ENCODE measurements at places on chromosomes 11 and 22.

DNA sequence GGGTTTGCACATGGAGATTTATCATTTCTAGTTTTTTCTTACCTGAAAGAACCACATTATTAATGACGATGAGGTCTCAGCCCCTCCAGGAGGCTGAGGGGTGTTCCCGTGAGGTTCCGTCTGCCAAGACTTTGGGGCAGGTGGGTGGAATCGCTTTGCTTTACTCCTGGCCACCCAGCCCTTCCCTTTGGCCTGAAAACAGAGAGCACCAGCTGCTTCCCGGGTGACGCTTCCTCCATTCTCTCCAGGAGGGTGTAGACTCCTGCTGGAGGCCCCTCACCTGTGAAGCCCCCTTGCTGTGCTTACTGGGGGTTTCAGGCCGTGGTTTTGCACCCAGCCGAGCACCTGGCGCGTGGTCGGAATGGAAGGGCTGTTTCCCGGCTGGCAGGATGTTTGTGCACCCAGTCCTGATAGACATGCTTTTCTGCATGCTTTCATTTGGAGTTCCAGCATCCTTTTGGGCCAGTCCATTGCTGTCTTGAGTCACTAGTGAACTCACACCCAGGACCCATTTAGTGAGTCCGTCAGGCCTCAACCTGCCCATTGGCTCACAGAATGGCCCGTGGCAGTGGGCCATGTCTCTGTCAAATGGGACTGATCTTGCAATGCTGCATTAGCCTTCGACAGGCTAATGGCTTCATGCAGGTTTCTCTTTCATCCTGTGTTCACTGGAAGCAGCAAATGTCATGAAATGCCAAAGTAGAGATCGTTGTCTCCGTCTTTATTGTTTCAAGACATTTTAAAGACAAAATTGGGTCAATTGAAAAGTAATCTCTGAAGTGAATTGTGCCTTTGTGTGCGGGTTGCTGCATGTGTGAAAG is 360.8 kb downstream of the TBC1D22A start:
- DNase-seq = no peak

DNA sequence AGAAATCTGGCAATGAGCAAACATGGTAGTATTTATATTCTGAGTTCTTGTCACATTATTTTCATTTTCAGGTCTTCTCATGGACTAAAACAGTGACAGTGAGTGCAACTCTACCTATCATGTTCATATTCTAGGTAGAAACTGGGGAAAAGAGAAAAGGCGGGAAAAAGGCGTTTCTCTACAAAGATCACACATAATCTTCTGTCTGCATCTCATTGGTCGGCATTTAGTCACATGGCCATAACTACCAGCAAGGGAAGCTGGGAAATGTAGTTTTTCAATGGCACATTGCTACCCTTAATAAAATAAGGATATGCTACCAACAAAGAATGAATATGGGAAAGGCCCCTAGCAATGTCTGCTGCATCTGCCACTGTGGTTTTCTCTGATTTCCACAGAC is 57.6 kb upstream of the B3GAT1 start:
- DNase-seq = no peak

DNA sequence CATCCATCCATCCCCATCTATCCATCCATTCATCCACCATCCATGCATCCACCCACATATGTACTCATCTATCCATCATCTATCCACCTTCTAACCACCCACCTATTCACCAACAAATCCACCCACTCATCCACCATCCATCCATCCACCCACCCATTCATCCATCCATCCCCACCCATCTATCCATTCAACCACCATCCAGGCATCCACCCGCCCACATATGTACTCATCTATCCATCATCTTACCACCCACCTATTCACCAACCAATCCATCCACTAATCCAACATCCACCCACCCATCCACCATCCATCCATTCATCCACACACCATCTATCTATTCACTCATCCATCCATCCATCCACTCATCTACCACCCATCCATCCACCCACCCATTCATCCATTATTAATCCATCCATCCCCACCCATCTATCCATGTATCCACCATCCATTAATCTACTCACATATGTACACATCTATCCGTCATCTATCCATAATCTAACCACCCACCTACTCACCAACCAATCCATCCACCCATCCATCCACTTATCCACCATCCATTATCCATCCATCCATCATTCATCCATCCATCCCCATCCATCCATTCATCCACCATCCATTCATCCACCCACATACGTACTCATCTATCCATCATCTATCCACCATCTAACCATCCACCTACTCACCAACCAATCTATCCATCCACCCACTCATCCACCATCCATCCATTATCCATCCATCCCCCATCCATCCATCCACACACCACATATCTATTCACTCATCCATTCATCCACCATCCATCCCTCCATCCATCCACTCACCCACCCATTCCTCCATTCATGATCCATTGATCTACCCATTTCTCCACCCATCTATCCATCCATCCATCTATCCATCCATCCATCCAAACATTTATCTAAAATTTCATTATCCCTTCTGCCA is 940.0 kb downstream of the BRD1 start:
- DNase-seq = no peak

GRCh38 chr11:86930957-86931547 is 24.1 kb downstream of the FZD4 start:
- DNase-seq = no peak

DNA sequence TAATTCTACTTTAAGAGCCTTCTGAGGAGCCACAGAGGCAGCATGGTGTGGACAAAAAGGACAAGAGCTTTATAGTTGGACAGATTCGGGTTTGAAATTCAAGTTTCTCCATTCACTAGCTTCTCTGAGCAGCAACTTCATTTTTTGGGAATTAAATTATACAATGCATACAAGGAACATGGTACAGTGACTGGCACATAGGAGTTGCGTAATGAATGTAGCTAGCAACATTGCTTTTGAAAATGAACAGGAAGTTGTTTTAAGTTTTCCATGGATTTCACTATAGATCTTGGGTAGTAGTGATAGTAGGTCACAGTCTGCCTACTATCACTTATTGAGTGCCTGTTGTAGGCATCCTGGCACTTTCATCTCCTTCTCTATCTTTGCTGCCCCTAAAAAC is 41.0 kb upstream of the BMAL1 start:
- no peak for DNase-seq

Data from Right ventricle myocardium inferior (tissue), 1 donor.